ENCODE measurements at places on chromosomes 1 and 21.

- no peak for DNase-seq
Measured at GRCh38 chr1:54987919-54988705, 7.7 kb downstream of the TMEM61 start.

GRCh38 chr1:218589487-218589886 is 244.4 kb downstream of the TGFB2 start:
- no peak for DNase-seq

DNA sequence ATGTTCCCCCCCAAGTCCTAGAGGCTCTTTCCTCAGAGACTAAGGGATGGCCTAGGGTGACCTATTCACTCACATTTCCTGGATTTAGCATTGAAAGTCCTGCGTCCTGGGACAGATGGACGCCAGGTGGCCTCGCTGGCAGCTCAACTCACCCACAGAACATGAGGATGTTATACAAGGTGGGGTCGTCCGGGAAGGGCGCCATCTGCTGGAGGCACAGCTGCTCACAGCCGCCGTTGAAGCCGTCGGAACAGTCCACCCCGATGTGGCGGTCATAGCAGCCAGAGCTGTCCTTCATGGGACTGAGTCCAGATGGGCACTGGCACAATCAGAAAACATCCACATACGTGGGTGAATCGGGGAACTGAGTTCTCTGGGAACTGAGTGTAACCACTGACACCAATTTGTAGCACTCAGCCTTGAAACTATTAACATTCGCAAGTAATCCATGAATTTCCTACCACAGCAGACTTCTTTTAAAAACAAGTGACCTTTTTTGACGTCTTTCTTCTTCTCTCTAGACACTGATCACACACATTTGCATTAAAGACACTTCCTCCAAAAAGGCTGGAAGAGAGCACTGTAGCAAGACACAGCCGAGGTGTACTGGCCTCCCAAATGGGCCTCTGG is 215.4 kb downstream of the ASTN1 start:
- peak; percentile 53 for DNase-seq

DNA sequence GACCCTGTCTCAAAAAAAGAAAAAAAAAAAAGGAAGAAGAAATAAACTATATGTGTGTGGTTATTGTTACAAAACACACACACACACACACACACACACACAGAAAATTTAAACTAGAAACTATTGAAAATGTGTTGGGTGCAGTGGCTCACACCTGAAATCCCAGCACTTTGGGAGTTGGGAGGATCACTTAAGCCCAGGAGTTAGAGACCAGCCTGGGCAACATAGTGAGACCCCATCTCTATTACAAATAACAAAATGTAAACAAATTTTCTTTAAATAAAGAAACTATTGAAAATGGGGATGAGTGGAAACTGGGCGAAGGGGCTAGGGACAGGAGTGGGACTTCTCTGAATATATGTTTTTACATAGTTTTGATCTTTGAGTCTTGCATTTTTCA is 23.0 kb downstream of the KIAA2013 start:
- no peak for DNase-seq

DNA sequence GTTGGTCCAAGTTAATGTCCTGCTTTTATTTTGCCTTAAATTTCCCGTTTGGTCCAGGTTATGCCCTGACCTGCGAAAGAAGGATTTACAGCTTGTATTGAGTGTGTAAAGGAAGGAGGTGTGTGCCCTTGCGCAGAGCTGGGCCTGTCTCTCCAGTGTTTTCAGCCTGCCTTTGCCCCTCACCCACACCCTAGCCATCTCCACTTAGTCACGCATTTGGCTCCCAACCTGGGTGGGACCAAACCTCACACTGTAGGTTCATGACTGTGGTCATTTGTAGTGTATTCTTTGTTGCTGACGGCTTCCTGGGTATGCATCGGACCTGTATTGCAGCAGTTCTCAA is 572 bp upstream of the SRSF10 start:
- DNase-seq, result no peak

GRCh38 chr1:160993544-160994193 is 27.3 kb downstream of the F11R start:
- no peak for DNase-seq

DNA sequence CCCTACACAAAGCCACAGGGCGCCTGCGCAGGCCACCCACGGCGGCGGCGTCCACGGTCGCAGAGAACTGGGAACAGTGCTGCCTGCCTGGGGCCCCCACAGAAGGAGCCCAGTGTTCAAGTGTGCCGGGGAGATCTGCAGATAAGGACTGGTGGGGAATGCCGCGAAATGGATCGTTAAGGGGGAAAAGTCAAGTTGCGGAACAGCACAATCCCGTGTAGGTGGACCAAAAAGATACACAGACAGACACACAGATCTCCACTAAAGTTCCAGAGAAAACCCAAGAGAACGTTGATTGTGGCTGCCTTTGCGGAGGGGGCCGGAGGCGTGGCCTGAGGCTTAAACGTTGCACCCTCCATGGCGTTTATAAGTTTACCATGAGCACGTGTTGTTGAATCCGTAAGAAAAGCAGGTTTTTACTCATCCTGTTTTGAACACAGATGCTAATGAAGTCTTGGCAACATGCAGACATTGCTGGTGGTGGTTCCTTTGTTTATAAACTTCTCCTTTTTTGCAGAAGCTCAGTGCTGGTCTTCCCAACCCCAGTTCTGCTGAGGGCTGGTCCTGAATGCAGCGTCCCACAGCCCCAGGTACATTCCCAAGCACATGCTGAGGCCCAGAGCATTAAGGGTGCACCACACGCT is 4.1 kb downstream of the SPATC1L start:
- DNase-seq, result no peak

Measured in breast epithelium (tissue), 4 donors.